ENCODE measurements at places on chromosomes 11 and 22. TPM values are rescaled to one million over a fixed set of nuclear protein-coding genes. Genes with fewer than 3 reads are reported as not detected.
A peak's percentile ranks its signal among the peaks of the same experiment; 100 is the strongest.

DNA sequence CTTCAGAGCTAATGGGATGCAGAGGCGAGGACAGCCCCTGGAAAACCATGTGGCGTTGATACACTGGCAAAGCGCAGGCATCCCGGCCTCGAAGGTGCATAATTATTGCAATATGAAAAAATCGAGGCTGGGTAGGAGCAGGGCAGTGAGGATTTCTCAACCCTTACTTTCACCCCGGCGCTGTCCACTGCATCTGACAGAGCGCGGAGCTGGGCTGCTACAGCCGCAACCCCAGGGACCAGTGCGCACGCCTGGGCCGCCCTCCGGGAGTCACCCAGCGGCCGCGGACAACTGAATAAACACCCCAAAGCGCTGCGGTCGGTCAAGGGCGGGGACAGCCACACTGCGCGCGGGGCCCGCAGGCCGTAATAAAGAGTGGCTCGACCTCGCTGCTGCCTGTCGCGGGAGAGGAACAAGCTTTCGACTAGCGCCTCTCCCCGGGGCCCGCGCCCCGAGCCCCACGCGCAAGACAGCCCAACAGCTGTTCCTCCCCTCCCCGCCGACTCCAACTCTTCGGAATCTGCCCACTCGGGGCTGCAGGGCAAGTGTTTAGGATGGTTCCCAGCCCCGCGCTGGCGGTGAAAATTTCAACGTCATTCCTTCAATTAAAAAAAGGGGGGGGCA lies 3.6 kb upstream of the WT1 start:
- no peak for DNase-seq

Gene PARVG
- total RNA-seq, result 14.7 TPM

DNA sequence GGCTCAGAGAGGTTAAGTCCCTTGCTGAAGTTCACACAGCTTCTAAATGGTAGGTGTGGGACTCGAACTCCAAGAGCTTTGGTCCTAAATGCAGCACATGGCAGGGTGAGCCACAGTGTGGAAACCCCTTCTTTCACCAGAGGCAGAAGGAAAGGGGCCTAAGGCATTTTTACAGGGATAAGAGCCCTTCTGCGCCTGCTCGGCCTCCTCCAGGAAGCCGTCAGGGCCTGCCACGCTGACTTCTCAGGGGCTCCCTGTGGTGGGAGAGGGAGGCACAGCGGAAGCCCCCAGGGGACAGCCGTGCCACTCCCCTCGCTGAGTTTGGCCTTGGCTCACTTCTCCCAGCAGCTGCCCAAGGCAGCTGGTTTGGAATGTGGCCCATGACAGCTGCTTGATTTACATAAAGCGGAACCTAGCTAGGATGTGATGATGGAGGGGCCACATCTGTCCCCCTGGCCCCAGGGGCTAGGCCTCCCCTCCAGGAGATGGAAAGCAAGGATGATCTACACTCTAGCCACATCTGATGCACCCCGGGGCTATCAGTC lies 35.4 kb downstream of the CD82 start:
- DNase-seq, result no peak

GRCh38 chr22:21766691-21767462 lies 31.3 kb upstream of the YPEL1 start:
- peak; percentile 78 for DNase-seq

GRCh38 chr11:9642894-9643293 lies 21.0 kb upstream of the SWAP70 start:
- no peak for DNase-seq

GRCh38 chr11:38687008-38687407 lies 2089.0 kb upstream of the RAG2 start:
- DNase-seq, result no peak

DNA sequence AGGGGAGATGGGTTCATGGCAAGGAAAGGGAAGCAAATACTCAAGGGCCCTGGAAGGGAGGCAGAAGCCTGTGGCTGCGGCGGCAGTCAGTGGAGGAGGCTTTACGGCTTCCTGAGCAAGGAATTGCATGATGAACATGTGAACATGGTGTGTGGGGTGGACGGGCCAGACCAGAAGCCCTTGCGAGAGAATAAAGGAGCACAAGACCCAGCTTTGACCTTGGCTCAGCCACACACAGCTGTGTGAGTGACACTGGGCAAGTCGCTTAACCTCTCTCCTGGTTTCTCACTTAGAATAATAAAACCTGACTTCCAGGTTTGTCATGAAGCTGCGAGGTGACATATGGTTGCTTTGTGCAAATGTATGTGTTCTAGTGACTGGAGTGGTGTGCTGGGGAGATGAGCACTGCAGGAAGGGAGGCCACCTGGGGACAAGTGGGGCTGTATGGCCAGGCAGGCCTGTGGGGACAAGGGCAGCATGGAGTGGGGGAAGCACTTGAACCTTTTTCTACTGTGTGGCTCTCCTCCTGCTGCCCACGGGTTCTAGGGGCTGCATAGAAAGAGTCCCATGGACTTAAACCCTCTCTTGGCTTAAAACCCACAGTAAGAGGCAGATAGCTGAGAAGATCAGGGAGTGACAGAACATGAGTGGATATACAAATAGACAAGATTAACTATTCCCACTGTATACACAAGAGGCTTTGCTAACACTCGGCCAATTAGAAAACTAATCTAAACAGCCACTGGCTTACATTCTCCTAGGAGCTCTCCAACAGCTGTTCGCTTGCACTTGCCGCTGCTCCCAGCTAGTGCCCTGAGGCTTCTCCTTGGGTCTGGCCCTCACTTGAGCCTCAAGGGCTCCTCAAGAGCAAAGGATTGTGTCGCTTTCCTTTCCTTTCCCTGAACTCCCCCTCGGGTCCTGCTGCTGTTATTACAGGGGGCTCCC lies 67.3 kb upstream of the CDON start:
- peak; percentile 38 for DNase-seq

Gene HORMAD2
- total RNA-seq, result not detected

GRCh38 chr11:91513734-91514133 lies 710.9 kb upstream of the FAT3 start:
- no peak for DNase-seq

Gene SLC22A9
- total RNA-seq, result not detected

- no peak for DNase-seq
Measured at GRCh38 chr11:130512662-130513061, 64.2 kb downstream of the ADAMTS15 start.

GRCh38 chr11:70675697-70676374 lies 277.5 kb downstream of the CTTN start:
- DNase-seq, result no peak

Gene ABCC8
- 11.4 TPM for total RNA-seq

DNA sequence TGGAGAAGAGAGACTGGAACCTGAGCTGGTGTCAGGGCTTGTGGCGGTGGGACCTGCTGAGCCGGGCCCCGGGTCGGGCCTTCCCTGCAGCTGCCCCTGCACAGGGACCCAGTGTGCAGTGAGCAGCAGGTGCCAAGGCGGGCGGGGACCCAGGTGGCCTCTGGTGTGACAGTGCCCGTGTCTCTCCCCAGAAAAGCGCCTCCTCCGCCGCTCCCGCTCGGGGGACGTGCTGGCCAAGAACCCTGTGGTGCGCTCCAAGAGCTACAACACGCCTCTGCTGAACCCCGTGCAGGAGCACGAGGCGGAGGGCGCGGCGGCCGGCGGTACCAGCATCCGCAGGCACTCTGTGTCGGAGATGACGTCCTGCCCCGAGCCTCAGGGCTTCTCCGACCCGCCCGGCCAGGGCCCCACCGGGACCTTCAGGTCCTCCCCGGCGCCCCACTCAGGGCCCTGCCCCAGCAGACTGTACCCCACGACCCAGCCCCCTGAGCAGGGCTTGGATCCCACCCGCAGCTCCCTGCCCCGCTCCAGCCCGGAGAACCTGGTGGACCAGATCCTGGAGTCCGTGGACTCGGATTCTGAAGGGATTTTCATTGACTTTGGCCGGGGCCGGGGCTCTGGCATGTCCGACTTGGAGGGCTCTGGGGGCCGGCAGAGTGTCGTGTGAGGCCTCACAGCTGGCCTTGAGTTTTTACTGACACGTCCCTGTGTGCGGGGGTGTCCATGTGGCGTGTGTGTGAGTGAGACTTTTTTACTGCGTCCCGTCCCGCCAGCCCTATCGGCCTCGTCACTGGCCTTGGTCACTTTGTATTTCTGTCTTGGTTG lies 15.6 kb upstream of the ARHGAP8 start:
- peak; percentile 72 for DNase-seq

DNA sequence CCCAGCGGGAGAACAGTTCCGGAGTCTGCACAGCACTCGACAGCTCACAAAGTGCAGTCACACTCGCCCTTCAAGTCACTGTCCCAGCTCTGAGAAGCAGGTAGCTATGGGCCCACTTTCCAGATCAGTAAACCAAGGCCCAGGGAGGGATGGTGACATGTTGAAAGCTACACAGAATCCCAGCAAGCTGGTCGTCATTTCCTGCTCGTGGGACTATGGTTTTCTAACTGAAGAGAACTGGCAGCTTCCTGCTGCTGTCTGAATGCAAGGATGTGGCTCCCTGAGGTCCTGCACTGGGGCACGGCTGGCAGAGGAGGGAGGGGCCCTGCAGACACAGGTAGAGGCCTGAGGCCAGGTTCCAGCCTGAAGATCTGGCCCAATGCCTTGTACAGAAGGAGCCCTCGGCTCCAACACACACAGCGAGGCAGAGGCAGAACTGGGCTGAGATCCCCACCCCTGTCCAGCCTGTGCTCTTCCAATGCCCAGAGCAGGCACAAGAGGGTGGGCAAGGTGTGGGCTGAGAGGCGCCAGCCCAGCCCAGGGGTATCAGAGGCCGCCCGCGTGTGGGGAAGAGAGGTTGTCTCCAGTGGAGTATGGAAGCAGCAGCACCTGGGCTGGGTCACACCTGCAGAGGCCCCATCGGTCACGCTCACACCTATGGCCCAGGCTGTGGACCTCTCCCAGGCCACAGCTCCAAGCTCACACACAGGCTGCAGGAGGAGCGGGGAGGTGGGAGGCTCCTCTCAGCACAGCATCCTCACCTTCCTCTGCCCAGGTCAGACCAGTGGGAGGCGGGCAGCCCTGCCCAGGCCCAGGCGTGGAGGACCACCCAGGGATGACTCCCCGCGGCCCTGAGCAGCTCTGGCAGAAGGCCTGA lies 119.2 kb downstream of the PHF21B start:
- DNase-seq, result no peak

Gene HTR3A
- total RNA-seq, result not detected

- DNase-seq, result peak; percentile 93
Measured at GRCh38 chr11:114036147-114036811, 23.2 kb upstream of the ZBTB16 start.

Gene MS4A15
- total RNA-seq, result not detected

- DNase-seq, result no peak
Measured at GRCh38 chr11:62122076-62122475, 1.7 kb upstream of the INCENP start.

Gene LUZP2
- total RNA-seq, result 0.28 TPM

DNA sequence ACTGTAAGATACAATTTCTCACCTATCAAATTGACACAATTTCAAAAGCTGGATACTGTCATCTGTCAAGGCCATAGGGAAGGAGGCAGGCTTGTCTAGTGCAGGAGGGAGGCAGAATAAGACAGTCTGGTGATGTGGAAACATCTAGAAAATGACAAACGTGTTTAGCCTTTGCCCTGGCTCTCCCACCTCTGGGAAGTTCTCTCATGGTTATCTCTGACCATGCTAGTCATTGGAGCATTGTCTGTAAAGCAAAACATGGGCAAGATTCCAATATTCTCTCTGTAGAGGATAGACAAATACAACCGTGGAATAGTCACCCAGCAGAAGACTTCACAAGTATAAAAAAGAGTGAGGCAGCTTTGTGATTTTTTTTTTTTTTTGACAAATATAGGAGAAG lies 9.1 kb upstream of the SERHL2 start:
- no peak for DNase-seq

DNA sequence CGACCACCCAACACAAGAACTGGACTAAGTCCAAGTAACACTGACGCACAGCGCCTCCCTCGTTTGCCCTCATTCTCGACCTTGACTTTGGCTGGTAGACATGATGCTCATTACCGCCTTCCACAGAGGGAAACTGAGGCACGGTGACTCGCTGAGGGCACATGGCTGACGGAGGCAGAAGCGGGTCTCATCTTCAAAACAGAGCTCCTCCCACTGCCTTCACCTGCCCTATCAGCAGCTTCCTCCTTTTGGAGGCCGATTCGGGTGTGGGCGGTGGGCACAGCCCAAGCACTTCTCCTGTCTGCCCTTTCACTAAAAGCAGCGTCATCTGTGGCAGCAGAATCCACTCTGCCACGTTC lies 2.0 kb upstream of the KMT5B start:
- no peak for DNase-seq

DNA sequence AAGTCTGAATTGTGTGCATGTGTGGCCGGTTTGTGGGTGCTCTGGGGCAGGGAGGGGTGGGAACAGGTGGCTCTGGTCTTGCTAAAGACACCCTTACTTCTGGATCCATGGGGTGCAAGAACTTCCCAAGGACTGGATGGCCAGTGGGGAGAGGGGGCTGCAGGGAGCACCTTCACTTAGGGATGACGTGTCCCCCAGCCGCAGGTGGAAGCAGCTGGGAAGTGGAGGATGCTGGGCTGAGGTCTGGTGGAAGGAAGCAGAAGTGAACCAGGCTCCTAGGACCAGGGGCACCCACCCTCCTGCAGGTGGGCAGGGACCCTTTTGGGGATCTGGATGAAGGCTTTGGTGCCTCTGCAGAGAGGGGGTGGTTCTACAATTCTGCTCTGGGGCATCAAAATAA lies 9.9 kb upstream of the MIEF1 start:
- DNase-seq, result no peak
